Activated CD4-positive, alpha-beta T cell treated with anti-CD3 and anti-CD28 coated beads, Interleukin-2, amount 50 U/mL, for 24 hours (primary cell): ENCODE measurements at places on chromosomes 11 and 22.

DNA sequence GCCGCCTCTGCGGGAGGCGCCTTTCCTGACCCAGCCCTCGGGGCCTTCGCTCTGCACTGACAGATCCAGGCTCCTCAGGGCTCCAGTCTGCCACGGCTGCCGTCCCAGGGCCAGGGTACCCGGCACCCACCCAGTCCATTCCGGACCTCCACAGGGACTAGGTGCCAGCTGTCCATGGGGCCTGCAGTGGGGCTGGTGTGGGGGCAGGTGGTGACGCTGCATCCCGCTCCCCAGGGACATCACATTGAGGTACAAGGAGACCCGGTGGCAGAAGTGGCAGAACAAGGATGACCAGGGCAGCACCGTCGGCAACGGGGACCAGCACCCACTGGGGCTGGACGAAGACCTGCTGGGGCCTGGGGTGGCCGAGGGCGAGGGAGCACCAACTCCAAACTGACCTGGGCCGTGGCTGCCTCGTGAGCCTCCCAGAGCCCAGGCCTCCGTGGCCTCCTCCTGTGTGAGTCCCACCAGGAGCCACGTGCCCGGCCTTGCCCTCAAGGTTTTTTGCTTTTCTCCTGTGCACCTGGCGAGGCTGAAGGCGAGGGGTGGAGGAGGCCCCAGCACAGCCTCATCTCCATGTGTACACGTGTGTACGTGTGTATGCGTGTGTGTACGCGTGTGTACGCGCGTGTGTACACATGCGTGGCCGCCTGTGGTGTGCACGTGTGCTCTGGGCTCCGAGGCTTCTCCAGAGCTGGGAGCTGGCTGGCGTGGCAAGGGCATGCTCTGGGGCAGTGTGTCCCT lies 16.7 kb downstream of the RNH1 start:
- no peak for DNase-seq

DNA sequence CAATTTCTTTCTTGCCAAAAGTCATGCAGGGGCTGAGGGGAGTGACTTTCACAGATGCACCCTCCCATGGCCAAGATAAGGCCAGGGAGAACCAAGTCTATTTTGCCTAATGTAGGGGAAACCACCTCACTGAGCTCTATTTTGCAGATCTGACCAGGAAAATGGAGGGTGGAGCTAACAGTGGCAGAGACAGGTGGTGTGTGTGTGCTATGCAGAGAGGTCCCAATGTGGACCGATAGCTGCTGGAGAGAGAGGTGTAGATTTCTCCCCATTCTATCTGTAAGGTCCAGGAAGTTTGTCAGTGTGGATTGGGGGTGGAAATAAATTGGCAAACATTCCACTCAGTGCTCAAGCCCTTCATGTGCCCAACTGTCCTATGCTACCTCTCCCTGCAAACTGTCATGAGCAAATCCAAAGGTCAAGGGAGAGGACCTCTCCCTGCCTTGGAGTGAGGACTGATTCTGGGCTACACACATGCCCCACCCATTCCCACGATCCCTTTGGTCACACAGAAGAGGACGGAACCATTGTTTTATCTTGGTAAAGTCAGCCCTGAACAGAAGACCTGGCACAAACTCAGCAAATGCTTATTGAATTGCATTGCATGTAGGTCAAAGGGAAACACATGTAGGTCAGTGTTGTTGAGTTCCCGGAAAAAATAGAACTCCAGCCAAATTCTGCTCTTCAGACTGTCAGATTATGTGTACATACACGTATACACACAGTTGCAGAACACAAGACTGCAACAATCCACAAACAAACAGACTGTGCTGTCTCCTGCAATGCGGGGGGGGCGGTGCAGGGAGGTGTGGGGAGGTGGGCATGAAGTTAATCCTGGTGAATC lies 65.9 kb downstream of the C11orf58 start:
- no peak for DNase-seq

- no peak for DNase-seq
Observed at GRCh38 chr11:5712507-5712906, 22.9 kb downstream of the TRIM22 start.

GRCh38 chr11:46475926-46476545 lies 84.5 kb upstream of the CHRM4 start:
- DNase-seq, result no peak

GRCh38 chr11:74948546-74948897 lies 369 bp downstream of the XRRA1 start:
- DNase-seq, result no peak
